ENCODE measurements at places on chromosomes 2 and 18. TPM values are rescaled to one million over a fixed set of nuclear protein-coding genes. Genes with fewer than 3 reads are reported as not detected.

GRCh38 chr18:22932885-22933205, 283 bp upstream of the RBBP8 start:
- H3K27me3 ChIP-seq = no peaks in the 10 kb centered on the region
- H3K4me3 ChIP-seq = peak overlapping the region; percentile 84
- DNase-seq = no peak
- no peaks in the 10 kb centered on the region for H3K36me3 ChIP-seq
- H3K4me1 ChIP-seq = peaks cover 14% of the 10 kb centered on the region
- H3K27ac ChIP-seq = peak overlapping the region; percentile 82

DNA sequence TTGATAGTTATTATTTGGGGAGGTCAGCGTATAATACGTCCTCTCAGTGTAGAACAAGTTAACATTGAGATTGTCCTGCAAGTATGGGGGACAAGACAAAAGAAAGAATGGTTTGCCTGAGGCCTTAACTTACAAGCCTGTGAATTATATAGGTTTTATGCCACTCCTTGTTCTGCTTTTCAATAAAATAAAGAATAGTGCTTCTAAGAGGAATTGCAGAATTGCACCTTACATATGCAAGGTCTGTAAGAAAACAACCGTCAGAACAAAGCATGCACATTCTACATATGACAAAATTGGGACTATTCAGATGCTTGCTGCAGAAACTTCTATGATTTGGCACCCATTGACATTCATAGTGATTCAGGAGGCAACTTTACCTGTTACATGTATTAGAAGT, 785.0 kb downstream of the NR4A2 start:
- DNase-seq = no peak
- H3K4me3 ChIP-seq = no peak overlapping the region
- no peak overlapping the region for H3K27ac ChIP-seq
- no peaks in the 10 kb centered on the region for H3K36me3 ChIP-seq

DNA sequence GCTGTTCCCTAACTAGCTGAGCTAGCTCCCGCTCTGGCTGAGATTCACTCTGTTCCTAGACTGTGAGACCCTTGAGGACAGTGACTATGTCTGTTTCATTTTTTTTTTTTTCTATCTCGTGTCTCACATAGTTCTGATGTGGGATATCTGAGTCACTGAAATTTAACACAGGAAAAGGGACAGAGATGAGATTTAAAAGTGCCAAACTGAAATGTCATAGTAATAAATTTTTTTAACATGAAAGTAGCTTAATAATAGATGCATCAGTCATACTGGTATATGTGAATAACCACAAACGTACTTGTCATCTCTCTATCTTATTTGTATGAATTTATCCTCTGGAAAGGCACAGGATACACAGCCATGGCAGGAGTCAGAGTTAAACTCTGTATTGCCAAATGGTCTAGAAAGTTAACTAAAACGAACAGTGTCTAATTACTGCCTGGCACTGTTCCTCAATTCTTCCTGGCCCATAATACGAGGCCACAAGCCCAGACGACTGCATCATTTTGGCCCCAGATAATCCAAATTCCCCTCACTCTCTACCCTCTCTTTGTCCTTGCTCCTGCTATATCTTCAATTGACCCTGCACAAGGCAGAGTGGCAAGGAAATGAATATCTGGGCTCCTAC, 87.5 kb downstream of the SATB2 start:
- H3K27me3 ChIP-seq = no peaks in the 10 kb centered on the region
- peaks cover 12% of the 10 kb centered on the region for H3K36me3 ChIP-seq
- no peak overlapping the region for H3K4me3 ChIP-seq
- H3K27ac ChIP-seq = no peak overlapping the region
- H3K4me1 ChIP-seq = no peaks in the 10 kb centered on the region
- DNase-seq = no peak

GRCh38 chr2:130807659-130808385, 28.9 kb upstream of the ARHGEF4 start:
- no peak for DNase-seq
- H3K36me3 ChIP-seq = no peaks in the 10 kb centered on the region
- no peak overlapping the region for H3K27ac ChIP-seq

The HTR2B gene
- total RNA-seq = 3.9 TPM

The TSPYL6 gene
- total RNA-seq = not detected

Data from osteocyte (in vitro differentiated cells).